ENCODE measurements at places on chromosomes 7 and 10.

- no peak for DNase-seq
These were observed 79.4 kb downstream of the ANKIB1 start for GRCh38 chr7:92325173-92325572.

DNA sequence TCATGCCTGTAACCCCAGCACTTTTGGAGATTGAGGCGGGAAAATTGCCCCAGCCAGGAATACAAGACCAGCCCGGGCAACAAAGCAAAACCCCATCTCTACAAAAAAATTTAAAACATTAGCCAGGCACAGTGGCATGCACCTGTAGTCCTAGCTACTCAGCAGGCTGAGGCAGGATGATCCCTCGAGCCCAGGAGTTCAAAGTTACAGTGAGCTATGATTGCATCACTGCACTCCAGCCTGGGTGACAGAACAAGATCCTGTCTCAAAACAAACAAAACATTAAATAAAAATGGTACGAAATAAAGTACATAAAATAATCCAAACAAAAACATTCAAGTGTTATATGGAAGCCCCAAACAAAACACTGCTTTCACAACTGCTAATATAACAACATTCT lies 125.0 kb downstream of the SNX13 start:
- no peak for DNase-seq

- DNase-seq = no peak
These were observed 80.1 kb downstream of the ANKRD26 start for GRCh38 chr10:27020243-27020642.

DNA sequence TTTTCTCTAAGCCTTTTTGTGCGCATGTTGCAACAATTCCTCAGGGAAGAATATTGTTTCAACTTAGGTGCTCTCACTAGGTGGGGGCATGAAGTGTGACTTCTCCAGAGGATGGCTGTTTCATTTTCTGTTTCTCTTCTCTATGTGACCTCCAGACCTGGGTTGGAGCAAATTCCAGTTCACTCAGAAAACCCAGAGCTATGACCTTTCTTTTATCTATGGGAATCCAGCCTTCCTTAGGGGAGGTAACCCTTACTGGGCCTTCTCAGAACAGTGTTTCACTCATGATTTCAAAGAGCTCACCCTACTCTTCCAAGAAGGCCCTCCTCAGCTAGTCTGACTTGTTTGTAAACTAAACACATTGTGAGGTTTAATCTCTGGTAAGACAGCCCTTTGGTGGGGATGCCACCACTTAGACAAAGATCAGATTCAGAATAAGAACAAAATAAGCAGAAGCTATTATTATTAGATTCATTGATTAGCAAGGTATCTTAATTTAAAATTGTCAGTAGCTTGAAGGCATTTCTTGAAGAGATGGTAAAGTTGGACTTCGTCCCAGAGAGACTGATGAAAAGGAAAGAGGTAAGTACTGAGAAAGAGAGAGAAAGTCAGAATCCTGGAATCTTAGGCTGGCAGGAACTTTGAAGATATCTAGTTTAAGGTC lies 16.6 kb upstream of the TAS2R60 start:
- no peak for DNase-seq

GRCh38 chr10:76301211-76301610 lies 869.8 kb downstream of the LRMDA start:
- no peak for DNase-seq

- peak; percentile 56 for DNase-seq
These were observed 161.5 kb downstream of the SEMA3D start for GRCh38 chr7:85025312-85025756.

GRCh38 chr10:78690354-78691111 lies 378.2 kb upstream of the ZMIZ1 start:
- DNase-seq = no peak

- no peak for DNase-seq
These were observed 11.9 kb downstream of the EZH2 start for GRCh38 chr7:148872188-148872587.

DNA sequence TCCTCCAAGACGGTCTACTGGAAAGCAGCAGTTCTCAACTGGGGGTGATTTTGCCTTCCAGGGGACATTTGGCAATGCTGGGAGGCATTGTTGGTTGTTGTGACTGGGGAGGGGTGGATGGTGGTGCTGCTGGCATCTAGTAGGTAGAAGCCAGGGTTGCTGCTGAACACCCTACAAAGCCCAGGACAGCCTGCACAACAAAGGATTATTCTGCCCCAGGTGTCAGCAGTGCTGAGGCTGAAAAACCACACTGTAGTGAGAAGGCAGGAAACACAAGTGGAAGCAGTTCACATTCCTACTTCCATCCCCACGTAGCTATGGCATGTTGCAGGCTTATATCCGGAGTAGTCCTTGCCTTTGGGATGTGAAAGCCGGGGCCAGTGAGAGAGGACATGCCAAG lies 86.9 kb downstream of the AOAH start:
- no peak for DNase-seq

DNA sequence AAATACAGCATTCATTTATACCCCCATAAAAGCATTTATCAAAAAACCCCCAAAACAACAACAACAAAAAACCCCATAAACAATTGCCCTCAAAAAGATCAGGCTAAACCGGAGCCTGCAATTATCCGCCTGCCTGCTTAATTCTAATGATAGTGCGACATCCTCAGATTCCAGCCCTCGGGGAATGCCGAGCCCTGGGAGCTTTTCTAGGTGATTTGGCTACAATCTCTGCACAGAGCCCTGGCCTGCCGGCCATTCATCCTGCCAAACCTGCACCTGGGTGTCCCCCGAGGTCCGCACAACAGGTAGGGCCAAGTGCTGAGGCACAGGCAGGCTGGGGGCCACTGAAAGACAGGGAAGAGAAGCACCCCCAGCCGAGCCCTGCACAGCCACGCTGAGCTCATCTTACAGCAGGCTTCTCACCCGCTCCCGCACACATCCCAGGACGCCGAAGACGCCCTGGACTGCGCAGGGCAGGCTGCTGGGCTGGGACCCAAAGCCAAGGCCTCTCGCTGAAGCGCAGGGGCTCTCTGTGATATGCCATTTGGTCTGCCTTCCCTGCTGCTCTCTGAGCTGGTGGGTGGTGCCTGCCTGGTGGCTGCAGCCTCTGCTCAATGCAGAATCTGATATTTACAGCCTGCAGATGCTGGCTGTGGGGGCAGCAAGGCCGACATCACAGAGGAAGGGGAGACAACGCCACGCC lies 57.5 kb downstream of the CAMK2B start:
- no peak for DNase-seq

DNA sequence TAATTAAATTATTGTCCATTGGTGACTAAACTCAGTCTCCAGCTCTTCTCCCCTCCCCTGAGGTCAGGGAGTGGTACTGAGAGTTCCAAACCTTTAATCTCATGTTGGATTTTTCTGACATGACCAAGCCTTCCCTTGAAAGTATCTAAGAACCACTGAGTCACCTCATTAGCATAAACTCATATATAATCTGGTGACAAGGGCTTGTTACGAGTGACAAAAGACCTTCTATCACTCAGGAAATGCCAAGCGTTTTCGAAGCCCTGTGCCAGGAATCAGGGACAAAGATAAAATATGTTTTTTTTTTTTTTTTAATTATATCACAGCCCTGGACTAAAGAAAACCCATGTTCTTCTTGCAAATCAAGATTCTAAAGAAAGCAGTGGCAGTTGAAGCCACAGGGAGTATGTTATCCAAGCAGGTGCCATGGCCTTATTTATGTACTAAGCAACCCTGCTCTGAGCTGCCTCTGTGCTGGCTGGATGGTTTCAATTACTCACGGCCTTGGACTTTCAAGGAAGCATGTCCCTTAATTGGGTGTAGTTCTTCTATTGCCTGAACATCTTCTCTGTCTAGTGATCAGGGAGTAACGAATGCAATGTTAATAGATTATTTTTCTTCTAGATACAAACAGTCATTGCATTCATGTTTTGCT lies 169.0 kb upstream of the PRKCQ start:
- no peak for DNase-seq

- DNase-seq = no peak
These were observed 15.0 kb upstream of the ZFAND2A start for GRCh38 chr7:1174881-1175596.

GRCh38 chr7:8719102-8719501 lies 285.7 kb downstream of the NXPH1 start:
- DNase-seq = no peak

DNA sequence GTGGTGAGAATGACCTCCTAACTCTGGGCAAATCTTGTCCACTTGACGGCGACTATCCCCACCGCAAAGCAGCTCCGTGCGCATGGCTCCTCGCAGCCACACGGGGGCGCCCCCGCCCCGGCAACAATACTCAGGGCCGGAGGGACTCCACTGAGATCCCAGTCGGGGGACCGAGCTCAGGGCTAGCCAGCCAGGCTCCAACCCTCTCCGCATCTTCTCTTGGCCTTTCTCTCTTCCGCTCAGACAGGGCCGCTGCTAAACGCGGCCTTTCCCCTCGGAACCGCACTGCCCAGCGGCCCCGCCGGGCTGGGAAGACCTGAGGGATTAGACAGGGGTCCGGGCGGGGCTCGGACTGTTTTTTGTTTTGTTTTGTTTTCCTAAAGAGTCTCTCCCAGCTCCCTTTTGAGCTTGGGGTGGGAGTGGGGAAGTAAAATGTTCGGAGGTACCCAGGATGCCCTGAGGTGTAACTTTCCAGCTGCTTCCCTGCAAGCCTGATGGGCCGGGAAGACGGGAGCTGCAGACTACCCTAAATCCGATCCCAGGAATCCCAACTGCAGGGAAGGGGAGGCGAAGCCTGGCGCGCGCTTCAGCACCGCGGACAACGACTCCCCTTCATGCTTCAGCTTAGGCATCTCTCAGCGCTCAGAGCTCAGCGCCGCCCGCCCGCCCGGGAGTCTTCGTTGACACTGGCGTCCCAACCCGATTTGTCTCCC lies 2.7 kb downstream of the KCNIP2 start:
- DNase-seq = no peak

- DNase-seq = peak; percentile 42
These were observed 145.4 kb downstream of the ARHGAP22 start for GRCh38 chr10:48459270-48460150.

DNA sequence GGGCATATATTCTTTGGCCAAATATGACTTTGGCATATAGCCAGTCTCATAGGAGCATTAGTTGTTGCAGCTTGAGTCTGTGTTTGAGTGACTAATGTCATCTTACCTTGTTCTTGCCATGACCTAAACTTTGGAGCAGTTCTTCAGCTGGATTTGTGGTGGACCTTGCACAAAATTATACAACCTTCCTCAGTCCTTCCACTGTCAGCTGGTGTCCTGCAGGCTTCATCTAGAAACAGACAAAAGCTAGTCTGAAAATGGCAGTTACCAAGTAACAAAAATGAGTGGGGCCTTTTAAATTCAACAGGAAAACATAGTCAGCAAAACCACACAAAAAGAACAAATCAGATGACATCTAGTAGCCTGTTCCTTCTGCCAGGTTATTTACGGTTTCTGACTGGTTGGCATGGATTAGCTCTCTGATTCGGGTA lies 59.5 kb upstream of the HECTD2 start:
- DNase-seq = no peak

GRCh38 chr7:81498176-81498575 lies 271.7 kb downstream of the HGF start:
- DNase-seq = no peak

GRCh38 chr7:78345979-78346378 lies 547.4 kb downstream of the PHTF2 start:
- no peak for DNase-seq

DNA sequence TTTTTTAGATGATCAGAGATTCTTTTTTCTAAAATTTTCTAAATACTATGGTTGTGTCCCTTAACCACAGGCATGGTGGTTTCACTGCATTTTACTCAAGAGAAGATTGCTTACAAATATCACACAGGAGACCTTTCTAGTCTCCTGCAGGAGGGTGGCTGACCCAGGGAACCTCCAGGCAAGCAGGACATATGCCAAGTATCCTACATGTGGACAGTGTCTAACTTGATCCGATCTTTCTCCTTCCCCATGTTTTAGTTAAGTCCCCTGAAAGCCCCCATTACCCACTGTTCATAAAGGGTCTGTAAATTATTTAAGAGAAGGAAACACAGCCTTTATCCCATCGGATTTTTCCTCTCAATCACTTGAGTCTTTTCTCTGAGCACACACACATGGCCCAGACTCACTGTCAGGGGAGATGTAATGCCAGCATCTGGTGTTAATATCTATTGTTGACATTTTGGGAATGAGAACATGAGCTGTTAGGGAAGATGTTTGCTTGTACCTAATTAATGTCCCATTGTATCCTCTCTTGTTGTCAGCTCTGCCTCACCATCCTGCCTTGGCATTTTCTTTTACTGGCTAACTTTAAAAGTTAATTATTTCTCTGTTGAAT lies 755.2 kb downstream of the AUTS2 start:
- no peak for DNase-seq

DNA sequence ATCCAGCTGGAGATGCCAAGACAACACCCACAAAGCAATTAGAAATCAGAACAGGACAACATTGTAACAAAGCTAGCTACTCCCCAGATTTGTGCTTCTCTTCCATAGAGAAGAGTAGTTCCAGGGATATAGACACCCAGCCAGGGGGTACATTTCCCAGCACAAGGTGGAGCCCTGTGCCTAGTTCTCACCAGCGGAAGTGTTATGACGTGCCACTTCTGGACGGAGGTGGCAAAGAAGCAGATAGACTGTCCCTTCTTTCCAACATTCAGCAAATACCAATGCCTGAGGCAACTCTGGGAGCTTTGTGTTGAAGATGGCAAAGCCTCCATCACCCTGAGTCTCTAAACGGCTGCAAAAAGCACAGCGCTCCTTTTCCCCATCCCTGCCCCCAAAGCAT lies 23.4 kb upstream of the GSAP start:
- no peak for DNase-seq

- DNase-seq = no peak
These were observed 75.3 kb upstream of the PTN start for GRCh38 chr7:137418841-137419240.

- DNase-seq = no peak
These were observed 937 bp downstream of the DDX56 start for GRCh38 chr7:44572771-44573170.

GRCh38 chr10:59227136-59227673 lies 50.8 kb downstream of the PHYHIPL start:
- no peak for DNase-seq

GRCh38 chr10:9535744-9536143 lies 1481.3 kb downstream of the GATA3 start:
- DNase-seq = no peak

- no peak for DNase-seq
These were observed 4.0 kb downstream of the TUBAL3 start for GRCh38 chr10:5400468-5401240.
